ENCODE measurements at places on chromosomes 16 and 17.

DNA sequence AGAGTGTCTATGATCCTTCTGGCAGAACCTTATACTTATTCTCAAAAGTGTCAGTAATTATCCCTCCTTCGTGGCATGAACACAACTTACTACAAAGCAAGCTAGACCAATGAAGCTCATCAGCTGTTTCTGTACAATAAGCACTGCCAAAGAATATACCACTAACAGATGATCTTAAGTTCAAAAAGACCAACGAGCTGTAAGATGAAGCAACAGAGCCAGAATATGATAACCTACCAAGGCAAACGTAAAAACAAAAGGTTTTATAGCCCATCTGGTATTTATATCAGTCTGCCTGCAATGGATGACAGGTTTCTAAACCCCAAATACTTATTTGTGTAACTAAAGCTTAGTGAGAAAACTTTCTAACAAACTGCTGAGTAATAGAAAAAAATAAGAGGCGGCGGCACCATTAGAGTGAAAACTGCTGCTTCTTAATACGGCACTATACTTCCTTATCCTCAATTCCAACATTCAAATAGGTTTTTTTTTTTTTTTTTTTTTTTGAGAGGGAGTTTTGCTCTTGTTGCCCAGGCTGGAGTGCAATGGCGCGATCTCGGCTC is 22.1 kb downstream of the NME2 start:
- DNase-seq, result no peak

DNA sequence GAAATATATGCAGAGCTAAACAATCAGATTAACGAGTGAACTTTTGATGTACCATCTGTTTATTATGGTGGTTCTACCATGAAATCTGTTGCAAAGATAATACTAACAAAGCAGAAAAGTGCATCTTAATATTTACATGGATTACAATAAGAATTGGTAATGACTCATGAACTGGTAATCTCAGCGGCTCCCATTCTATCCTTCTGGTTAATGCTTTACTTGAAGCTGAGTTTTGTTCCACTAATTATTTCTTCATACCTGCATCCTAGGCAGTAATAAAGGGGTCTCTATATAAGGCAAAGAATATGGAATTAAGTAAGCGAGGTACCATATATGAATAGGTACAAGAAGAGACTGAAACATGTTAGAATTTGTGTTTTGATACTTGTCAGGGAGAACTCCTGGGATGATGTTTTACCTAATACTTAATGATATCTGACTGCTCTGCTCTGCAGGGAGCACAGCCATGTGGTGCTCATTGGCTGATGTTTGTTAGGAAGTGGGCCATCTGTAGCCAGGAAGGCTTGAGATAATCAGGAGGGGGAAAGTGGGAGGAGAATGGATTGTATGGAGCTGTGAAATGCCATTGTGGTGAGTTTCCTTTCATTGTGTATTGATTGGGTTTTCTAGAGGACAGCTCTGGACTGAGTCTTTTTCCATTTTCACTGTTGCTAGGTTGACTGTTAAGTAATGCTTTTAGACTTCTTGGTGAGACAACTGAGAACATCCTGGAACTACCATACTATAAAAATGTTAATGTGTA is 52.6 kb downstream of the MAP2K6 start:
- DNase-seq, result peak; percentile 77

GRCh38 chr17:40454613-40454995 is 11.4 kb downstream of the IGFBP4 start:
- no peak for DNase-seq

- no peak for DNase-seq
These were observed 16.7 kb downstream of the ADCY7 start for GRCh38 chr16:50282955-50283631.

DNA sequence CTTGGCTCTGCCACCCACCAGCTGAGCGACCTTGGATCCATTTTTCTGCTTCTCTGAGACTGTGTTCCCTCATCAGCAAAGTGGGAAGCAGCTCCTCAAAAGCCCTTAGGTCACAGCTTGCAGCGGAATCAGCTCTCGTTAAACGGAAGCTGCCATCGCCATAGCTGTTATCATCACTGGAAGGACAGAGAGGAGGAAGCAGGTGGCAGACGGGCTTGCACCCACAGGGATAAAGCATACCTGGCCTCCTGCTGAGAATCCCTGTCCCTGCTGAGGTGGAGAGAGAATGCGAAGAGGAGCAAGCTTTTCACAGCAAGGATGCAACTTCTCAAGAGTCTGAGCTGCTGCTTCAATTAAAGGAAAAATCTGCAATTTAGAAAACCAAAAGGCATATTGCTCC is 106.6 kb downstream of the CLEC16A start:
- DNase-seq, result no peak

DNA sequence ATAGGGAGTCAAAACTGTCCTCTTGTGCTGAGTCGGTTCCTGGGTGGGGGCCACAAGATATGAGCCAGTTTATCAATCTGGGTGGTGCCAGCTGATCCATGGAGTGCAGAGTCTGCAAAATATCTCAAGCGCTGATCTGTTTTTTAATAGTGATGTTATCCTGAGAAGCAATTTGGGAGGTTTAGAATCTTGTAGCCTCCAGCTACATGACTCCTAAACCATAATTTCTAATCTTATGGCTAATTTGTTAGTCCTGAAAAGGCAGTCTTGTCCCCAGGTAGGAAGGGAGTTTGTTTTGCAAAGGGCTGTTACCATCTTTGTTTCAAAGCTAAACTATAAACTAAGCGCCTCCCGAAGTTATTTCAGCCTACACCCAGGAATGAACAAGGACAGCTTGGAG is 1.7 kb downstream of the TSPAN10 start:
- DNase-seq, result no peak

DNA sequence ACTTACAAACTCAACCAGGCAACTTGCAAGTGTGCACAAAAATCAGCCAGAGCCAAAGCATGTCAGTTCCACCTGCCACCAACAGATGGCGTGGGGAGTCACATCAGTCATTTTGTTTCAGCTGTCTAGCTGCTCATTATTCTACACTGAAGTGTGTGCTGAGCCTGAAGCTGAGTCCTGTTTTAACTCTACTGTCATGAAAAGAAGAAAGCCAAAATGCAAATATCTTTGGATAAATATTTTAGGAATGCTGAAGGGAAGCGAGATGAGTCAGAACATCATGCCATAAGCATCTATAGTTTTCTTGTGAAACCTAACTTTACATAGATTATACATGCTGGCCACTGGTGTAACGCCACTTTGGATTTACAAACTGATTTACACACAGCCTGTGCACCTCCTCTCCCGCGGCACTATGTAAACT is 172.6 kb downstream of the CDK5R1 start:
- DNase-seq, result peak; percentile 69

DNA sequence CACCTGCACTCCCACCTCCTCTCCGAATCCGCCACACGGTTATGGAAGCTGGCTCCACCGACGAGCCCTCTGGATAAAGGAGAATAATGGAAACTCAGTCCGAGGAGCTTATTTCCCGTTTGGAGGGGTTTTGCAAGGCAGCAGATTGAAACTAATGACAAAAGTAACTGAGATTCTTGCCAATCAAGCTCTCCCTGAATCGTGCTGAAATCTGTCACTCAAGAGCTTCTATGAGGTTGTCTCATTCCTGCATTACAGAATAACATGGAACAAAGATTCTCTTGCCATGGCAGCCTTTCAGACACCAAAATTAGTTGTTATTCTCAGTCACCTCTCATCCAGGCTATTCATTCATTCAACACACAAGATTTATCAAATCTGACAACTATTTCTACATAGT is 405.9 kb downstream of the SOX9 start:
- DNase-seq, result no peak

GRCh38 chr17:2337544-2338314 is 428 bp downstream of the SGSM2 start:
- peak; percentile 73 for DNase-seq

- DNase-seq, result peak; percentile 86
These were observed 1.5 kb upstream of the MAF start for GRCh38 chr16:79601931-79602627.

- DNase-seq, result no peak
These were observed 1.8 kb downstream of the IL27 start for GRCh38 chr16:28504707-28505404.

- DNase-seq, result peak; percentile 86
These were observed 13.5 kb upstream of the ABAT start for GRCh38 chr16:8660841-8661301.

- DNase-seq, result no peak
These were observed 9.6 kb downstream of the CDK5RAP3 start for GRCh38 chr17:47980541-47980940.

Measured in neural progenitor cell (in vitro differentiated cells).